ENCODE measurements at places on chromosomes 6 and 20.

DNA sequence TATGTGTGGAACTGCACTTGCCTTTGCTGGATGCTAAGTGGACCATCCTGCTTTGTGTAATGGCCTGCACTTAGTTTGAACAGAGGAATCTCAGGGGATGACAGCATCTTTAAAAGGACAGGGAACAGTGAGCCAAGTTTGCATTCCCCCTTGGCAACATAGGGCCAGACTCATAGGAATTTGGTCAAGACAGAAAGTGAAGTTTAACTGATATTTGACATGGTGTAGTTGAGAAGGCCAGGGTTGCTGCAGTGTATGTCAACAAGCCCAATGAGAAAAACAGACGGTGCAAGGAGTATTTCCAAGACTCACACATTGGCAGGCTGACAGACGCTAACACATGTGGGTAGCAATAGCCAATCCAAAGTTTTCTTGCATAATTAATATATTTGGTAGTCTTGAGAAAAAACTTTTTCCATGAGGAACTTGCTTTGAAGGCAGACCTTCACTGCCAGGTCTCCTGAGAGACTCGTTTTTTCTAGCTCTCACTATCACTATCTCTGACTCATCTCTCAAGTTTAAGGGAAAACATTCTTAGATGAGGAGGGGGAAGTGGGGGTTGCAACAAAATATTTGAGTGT, 213.8 kb downstream of the IBTK start:
- no peak for DNase-seq

DNA sequence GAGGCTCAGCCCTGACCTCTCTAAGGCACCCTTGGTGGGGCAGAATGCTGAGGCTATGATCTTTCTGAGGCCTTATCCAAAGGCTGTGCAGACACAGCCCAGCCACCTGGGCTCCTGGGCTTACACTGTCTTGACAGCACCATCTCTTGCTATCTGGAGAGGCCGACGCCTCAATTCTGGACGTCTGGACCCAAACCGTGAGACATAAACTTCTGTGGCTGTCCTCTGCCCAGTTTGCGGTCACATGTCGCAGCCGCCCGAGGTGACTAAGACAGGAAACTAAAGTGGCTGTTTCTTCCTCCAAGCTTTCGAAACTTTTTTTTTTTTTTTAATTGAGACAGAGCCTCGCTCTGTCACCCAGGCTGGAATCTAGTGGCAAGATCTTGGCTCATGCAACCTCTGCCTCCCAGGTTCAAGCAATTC, 49.3 kb downstream of the PRR18 start:
- DNase-seq: peak; percentile 18

DNA sequence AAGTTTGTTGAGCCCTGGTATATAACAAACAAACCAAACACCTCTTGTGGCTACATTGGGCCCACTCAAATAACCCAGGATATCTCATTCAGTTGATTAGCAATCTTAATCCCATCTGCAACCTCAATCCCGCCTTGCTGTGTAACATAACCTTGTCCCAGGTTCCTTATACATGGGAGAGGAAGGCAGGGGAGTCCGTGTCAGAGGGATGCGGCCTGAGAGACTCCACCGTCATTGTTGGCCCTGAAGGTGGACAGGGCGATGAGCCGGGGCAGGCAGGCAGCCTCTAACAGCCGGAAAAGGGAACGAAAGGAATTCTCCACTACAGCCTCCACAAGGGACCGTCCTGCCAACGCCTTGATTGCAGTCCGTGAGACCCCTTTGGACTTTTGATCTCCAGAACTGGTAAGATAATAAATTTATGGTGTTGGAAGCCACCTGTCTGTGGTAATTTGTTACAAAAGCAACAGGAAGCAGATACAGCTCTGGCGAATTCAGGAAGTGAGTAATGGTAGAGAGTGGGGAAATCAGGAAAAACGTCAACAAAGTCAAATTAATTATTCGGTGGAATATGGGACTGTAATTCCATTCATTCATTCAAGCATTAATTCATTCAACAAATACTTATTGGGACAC, 124.5 kb upstream of the SALL4 start:
- no peak for DNase-seq

- DNase-seq: no peak
These were observed 24.3 kb upstream of the GSTA3 start for GRCh38 chr6:52933778-52934177.

- no peak for DNase-seq
These were observed 104.3 kb downstream of the TRERF1 start for GRCh38 chr6:42347456-42347855.

DNA sequence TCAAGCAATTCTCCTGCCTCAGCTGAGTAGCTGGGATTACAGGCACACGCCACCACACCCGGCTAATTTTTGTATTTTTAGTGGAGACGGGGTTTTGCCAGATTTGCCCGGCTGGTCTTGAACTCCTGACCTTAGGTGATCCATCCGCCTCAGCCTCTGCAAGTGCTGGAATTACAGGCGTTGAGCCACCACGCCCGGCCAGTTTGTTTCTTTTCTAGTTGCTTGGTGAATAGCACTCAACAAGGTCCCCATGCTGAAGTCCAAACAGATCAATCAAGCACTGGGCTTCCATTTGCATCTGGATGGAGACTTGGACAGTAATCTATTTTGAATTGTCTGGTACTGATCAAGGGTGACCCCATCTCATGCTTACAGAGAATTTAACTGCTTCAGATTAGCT, 108.9 kb upstream of the FOXO3 start:
- DNase-seq: no peak

- peak; percentile 61 for DNase-seq
These were observed 49.7 kb downstream of the TOP1 start for GRCh38 chr20:41078329-41078728.

GRCh38 chr20:61704661-61705060, 361.0 kb downstream of the TAF4 start:
- DNase-seq: no peak

GRCh38 chr20:36153736-36154699, 522 bp upstream of the EPB41L1 start:
- peak; percentile 16 for DNase-seq

GRCh38 chr6:32668226-32668747, 1.8 kb upstream of the HLA-DQB1 start:
- DNase-seq: peak; percentile 93

GRCh38 chr6:37731888-37732287, 34.2 kb upstream of the MDGA1 start:
- DNase-seq: peak; percentile 15

- peak; percentile 63 for DNase-seq
These were observed 897 bp downstream of the CHD6 start for GRCh38 chr20:41617059-41617901.

GRCh38 chr6:89792881-89793280, 26.7 kb downstream of the MDN1 start:
- peak; percentile 14 for DNase-seq

DNA sequence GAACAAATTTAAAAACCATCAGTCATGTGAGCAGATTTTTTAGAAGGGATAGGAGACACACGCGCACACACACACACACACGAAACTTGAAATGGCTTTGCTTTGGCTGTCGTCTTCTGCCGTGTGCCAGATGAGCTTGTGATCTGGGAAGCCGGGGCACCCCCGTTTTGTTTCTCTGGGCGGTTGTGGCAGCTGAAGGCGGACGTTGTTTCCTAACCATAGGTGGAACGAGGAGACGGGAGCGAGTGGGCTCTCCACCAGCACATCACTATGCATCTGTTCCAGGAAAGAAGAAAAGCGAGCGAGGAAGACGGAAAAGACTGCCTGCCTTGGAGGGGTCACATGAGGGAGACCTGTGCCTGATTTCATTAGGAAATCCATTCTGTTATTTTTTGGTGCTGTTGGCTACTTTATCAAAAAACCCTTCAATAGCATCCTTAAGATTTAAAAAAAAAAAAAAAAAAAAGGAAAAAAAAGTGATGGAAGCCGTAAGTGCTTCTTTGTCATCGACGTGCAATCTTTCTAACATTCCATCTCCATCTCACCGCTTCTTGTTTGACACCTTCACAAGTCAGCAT, 142.1 kb downstream of the DTNBP1 start:
- DNase-seq: no peak

GRCh38 chr6:35897486-35897885, 23.4 kb downstream of the SRPK1 start:
- no peak for DNase-seq

All from CD4-positive, alpha-beta T cell treated with Interferon alpha-2 for 1 hour (primary cell).